ENCODE measurements at places on chromosomes 5 and 9.

- DNase-seq, result no peak
Observed at GRCh38 chr9:34690983-34691935, at the start of gene CCL19. Gene CCL19, minus strand, starts transcription at chr9:34691276. Its CDS starts 137 bp downstream, at chr9:34691139.

GRCh38 chr9:32737378-32737777 lies 46.0 kb upstream of the TMEM215 start:
- no peak for DNase-seq

- no peak for DNase-seq
Observed at GRCh38 chr5:5678909-5679308, 256.4 kb downstream of the ICE1 start.

DNA sequence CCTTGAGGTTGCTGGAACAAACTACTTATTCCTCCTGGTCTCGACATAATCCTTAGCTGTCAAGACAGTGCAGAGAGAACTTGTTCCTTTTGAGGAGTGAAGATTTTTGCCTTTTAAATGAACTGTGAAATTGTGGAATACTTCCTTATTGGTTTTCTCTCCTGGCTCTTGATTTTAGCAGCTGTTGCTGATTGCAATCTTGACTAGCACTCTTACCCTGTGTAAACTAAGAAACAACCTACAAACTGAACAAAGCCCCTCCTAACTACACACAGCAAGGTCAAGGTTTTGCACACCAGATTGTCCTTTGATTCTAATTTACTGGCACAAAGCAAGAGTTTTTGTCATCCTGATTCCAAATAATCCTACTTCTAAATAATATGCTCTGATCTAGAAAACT lies 84.0 kb upstream of the GOLGA1 start:
- DNase-seq, result no peak

- no peak for DNase-seq
Observed at GRCh38 chr5:39877479-39877878, 452.7 kb upstream of the DAB2 start.

DNA sequence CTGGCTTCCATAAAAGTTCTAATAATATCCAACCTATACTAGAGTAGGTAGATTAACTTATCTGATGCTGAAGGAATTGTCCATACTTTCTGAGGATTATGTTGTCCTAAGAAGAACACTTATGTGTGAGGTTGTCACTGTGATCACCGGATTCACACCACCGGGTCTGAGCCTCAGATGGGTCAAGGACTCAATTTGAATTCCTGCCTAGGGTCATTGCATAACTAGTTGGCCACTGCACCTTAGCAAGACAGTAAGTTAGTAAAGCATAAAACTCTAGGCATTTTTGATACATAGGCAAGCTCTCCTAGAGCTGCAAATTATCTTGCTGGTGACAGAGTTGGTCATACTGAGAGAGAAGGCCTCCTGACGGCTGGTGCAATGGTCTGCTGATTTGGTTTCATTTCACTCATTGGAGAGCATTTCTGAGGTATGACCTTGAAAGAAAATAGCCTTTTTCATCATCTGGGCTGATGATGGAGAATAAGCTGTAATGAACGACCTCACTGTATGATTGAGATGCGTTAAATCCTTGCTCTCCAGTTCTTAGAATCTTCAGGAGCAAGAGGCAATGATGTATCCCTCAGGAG lies 72.0 kb upstream of the CKMT2 start:
- no peak for DNase-seq

DNA sequence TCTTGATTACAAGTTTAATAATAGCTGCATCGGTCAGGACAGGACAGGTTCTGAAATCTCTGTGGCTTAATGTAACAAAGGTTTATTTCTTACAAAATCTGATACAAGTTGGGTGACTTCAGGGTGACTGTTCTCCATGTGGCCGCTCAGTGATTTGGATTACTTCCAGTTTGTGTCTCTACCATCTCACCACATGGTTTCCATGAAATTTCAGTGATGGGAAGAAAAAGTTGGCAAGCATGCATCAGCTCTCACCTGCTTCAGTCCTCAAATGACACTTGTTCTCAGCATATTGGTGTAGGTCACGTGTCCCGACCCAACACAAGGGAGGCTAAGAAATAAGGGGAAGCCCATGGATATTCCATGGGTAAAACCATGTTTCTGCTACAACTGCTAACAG lies 7.8 kb upstream of the TMEM268 start:
- DNase-seq, result no peak

DNA sequence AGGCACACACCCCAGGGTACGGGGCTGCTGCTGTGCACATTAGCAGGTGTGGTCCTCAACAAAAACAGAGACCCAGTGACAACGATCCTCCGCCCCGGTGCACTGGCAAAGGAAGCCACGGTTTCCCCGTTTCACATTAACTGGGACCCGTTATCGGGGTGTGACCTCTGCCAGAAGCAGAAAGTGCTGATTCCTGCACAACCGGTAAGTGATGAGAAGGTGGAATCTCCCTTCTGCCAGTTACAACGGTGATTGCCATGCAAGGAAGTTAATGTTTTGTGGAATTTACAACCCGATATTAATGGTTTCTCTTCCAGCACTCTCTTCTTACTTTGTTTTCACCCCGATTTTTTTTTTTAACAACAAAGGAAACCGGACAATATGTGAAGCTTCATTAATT lies 294.9 kb upstream of the IRX1 start:
- DNase-seq, result no peak

Measured in EL (cell line).